K562 (cell line): ENCODE measurements at places on chromosomes 11 and 22. TPM values are rescaled to one million over a fixed set of nuclear protein-coding genes. Genes with fewer than 3 reads are reported as not detected.

The MUC5AC gene
- total RNA-seq = under 0.01 TPM in 1 of 2 replicates, not detected in the other

- no peak for DNase-seq
These were observed 122.9 kb downstream of the MAML2 start for GRCh38 chr11:96219981-96220623.

DNA sequence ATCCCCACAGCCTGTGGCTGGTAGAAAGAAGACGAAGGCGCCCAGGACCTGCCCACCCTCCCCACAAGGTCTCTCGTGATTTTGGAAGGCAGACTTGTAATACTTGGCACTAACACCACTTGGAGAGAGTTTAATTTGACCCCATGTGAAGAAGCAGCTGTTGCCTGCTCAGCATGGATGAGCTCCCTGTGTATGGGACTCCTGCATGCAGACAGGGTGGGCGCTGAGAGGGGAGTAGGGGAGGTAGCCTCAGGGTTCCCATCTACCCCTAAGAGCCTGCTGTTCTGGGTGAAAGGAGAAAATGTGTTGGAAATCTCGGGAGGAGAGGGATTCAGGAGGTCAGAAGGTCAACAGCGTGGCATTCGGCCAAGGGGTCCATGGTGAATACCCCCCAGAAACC, 625.9 kb downstream of the TBC1D22A start:
- DNase-seq = no peak

The PATE2 gene
- total RNA-seq = not detected in 2 replicates

DNA sequence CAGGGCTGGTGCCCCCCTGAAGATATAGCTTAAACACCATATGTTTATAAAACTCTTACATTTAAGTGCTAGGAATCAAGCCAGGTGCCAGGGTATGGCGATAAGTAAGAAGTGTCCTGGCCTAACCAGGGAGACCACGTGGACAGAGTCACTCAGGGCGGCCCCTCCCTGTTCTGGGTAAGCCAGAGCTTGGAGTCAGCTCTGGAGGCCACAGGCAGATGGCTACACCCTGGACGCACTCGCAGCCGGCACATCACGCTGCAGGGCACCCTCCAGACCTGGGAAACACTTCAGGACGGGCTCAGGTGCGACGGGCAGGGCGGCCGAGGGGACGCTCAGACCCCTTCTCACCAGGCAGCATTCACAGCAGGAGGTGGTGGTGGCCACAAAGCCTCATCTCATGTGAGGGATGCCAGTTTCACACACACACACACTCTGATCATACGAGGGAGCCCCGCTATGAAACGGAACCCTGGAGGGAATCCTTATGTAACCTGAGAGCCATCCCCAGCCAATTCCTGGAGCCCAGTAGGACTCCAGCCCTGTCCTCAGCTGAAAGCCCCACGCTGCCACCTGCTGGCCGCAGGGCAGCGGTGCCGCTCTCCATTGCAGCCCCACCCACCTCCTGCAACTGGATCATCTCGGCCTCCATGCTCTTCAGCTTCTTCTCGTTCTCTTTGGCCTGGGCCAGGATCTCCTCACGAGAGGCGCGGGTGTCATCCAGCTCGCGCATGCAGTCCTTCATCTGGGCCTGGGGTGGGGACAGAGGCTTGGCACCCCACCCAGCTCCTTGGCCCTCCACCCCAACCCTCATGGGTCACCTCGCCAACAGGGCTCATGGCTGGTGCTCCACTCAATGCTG, 33.4 kb downstream of the APOL1 start:
- DNase-seq = peak; percentile 81
